ENCODE measurements at places on chromosomes 7 and 10.

DNA sequence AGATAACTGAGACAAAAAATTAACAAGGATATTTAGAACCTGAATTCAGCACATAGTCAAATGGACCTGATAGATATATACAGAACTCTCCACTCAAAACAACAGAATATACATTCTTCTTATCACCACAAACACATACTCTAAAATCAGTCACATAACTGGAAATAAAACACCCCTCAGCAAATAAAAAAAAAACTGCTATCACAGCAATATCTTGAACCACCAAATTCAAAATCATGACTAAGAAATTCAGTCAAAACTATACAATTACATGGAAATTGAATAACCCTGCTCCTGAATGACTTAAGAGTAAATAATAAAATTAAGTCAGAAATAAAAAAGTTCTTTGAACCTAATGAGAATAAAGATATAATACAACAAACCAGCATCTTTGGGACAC is 30.0 kb upstream of the ZNF722 start:
- DNase-seq, result no peak

GRCh38 chr10:110881247-110881646 is 9.5 kb downstream of the PDCD4 start:
- no peak for DNase-seq

GRCh38 chr7:143217806-143218205 is 4.0 kb upstream of the TAS2R40 start:
- no peak for DNase-seq

- DNase-seq, result no peak
Observed at GRCh38 chr7:108430664-108431063, 25.6 kb downstream of the NRCAM start.

- DNase-seq, result no peak
Observed at GRCh38 chr7:75621124-75621523, 117.6 kb downstream of the HIP1 start.

DNA sequence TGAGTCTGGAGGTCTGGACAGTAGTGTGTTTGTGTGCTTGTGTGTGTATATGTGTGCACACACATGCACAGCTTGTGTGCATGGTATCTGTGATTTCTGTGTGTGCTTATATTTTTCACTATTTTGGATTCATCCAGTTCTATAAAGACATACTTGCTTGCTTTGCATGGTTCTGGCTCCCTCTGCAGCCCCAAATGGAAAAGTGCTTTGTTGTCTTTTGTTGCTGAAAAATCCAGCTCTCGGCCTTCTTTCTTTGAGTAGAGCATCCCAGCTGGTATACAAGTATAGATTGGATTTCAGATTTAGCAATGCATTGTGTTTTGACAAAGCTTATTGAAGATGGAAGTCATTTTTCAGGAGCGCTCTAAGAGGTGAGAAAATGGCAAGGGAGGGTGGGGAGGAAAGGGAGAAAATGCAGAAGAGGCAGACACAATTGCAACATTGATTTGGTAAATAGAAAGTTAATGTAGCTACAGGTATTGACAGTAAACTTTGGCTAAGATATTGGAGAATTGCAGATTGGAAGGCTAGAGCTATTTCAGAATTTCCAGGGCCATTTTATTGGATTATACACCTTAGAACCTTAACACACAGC is 333.9 kb downstream of the AUTS2 start:
- DNase-seq, result no peak

All from type B pancreatic cell (in vitro differentiated cells).